COR-L47 (cell line): ENCODE measurements at places on chromosomes 5 and 9.

- no peak for DNase-seq
These were observed 1992.3 kb downstream of the MAT2B start for GRCh38 chr5:165497707-165498106.

DNA sequence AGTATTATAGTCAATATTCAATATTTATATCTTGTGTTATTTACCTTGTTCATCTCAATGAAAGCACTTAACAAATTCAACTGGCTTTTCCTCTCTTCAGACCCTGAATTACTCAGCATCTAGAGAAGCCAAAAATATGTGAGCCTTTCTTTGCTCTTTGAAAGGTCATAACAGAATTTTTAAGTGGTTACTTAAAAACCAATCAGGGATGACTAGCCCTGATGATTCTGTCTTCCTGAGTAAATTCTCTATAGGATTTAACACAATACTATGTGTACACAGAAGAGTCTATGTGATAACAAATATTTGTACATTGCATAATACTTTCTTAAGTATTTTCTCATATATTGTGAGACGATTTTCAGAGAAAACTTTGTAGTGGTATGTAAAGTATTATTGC, 546.3 kb downstream of the MAT2B start:
- DNase-seq, result no peak

GRCh38 chr9:16763946-16764345, 106.5 kb downstream of the BNC2 start:
- DNase-seq, result no peak

DNA sequence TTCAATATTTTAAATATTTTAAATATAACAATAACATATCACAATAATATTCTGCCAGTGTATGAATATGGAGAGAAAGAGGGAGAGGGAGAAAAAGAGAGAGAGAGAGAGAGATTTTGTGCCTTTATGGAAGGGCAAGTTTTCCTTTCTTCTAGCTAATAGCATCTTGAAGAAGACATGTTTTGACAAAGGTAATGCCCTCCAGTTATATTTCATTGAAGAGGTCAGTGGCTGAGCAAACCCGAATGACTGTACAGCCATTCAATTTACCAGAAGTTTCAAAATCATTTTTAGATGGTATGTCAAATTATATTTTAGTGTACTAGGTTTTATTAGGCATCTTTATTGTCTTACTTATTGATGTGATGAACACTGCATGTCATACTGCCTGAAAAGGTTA, 139.3 kb downstream of the EMB start:
- no peak for DNase-seq

GRCh38 chr5:56286015-56286884, 53.1 kb upstream of the ANKRD55 start:
- DNase-seq, result no peak

DNA sequence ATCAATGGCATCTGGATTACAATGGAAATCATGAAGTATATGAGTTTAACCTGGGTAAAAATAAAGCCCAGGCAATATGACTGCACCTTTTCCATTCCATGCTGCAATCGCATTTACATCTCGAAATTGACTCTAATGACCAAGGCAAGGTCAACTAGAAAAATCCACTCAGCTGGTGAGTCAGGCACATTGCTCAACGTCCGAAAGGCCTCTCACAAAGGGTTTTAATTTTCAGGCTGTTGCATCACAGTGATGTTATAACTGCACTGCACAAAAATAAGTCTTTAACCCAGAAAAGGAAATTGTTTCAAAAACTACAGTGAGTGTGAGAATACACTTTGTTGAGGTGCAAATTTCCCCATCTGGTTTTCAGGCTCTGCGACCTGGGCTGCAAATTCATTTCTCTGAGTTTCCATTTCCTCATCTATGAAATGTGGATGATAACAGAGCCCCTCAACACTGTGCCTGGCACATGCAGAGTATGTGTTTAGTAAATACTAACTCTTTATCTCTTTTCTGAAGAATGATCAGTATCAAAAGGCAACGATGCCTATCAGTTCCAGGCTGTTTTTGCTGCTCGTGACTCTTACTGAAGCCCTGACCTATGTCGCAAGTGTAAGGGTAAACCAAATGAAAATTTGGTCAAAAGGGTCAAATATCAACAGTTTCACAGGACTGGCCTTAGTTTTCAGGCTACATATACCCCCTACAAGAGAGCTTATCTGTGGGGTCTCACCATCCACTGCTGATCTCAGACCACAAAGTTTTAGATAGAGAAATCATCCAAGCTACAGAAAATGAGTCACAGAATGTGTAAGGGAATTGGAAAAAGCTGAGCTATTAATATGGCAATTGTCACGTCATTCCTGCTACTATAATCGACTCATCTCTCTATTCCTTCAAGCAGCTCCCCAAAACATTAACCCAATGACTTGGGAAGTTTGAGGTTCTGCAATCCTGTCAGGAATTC, 4.1 kb downstream of the NFIL3 start:
- no peak for DNase-seq

DNA sequence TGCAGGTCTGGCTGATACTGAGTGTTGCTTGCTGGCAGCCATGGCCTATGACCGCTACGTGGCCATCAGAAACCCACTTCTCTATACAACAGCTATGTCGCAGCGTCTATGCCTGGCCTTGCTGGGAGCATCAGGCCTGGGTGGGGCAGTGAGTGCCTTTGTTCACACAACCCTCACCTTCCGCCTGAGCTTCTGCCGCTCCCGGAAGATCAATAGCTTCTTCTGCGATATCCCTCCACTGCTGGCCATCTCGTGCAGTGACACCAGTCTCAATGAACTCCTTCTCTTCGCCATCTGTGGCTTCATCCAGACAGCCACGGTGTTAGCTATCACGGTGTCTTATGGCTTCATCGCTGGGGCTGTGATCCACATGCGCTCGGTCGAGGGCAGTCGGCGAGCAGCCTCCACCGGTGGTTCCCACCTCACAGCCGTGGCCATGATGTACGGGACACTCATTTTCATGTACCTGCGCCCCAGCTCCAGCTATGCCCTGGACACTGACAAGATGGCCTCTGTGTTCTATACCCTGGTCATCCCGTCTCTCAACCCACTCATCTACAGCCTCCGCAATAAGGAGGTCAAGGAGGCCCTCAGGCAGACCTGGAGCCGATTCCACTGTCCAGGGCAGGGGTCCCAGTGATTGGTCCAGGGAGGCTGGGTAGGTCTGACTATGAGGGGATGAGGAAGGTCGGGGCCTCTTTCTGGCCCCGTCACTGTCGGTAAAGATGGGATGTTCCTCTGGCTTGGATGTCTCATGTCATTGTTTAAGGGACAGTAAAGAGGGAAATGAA, 718 bp downstream of the OR5C1 start:
- no peak for DNase-seq

DNA sequence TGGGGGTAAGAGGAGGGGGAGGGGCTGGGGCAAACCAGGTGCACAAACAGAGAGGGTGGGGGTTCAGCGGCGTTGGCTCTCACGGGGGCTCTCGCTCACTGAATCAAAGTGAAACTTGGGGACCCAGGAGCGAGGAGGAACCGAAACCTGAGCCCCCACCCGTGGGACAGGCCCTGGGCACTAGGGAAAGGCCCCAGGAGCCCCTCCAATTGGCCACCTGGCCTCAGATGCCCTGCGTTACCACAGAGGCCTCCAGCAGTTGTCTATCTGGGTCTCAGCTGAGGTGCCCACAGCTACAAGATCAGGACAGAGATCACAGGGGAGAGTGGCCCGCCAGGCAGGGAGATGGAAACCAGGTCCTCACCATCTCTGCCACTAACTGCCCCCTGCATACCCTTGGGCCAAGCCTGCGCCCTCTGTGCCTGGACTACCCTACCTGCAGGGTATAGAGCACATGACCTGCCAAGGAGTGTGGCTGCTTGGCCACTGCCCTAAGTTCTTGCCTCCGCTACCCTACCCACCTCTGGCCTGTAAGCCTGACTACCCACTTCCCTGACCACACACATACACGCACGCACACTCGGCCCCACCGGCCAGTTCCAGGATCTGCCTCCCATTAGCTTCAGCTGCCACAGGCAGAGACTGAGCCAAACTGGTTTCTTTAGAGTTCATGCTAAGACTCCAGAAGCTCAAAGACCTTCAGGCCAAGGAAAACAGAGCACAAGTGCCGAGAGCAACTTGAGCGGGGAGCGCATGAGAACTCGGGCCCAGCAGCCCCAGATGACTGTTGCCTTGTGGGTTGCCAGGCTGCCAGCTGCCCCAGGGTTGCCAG, 39.9 kb downstream of the PAX5 start:
- DNase-seq, result no peak

DNA sequence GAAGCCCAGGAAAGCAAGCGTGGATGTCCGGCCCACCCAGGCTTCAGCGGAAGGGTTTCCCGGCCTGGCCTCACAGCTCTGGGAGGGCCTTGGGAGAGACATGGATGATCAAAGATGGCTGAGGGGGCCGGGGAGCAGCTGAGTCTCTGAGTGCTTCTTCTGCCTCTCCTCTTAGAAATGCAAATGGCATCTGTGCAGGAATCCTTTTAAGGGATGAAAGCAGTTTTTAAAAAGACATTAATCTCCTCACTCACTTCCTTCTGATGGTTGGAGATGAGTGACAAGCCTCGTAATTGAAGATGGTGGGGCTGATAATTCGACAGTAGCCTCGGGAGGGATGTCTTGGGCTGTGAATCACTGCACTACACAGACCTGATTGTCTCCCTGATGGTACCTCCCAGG, 24.3 kb upstream of the PITX1 start:
- no peak for DNase-seq

- DNase-seq, result no peak
These were observed 99.7 kb downstream of the SERINC5 start for GRCh38 chr5:80156156-80156555.

DNA sequence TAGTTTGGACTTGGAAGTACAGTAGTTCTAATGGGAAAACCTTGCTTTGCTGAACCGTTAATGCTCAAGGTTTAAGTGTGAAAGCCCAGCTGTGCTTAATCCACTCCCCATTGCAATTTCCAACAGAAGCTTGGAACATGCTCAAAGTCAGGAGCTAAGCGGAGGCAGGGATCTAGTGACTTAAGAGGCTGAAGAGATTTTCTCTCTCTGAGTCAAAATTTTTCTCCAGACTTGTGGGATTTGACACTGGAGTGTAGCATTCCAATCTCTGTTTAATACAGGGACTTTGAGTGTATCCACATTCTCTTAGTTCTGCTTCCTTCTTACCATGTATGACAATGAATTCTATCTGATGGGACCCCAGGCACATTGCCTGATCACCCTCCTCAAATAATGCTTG, 471.8 kb downstream of the KIF4B start:
- DNase-seq, result no peak

- DNase-seq, result no peak
These were observed 5.2 kb downstream of the BTNL9 start for GRCh38 chr5:181045316-181045715.

DNA sequence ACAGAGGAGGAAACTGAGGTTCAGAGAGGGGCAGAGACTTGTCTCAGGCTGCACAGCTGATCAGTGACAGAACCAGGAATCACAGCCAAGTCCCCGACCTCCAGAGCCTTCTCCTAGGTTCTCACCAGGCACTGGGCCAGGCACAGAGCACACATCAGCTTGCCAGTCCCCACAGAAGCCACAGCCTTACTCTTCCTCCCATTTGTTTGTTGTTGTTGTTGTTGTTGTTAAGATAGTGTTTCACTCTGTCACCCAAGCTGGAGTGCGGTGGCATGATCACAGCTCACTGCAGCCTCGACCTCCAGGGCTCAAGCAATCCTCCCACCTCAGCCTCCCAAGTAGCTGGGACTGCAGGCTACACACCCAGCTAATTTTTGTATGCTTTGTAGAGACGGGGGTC, 41.4 kb downstream of the NAIF1 start:
- DNase-seq, result no peak

DNA sequence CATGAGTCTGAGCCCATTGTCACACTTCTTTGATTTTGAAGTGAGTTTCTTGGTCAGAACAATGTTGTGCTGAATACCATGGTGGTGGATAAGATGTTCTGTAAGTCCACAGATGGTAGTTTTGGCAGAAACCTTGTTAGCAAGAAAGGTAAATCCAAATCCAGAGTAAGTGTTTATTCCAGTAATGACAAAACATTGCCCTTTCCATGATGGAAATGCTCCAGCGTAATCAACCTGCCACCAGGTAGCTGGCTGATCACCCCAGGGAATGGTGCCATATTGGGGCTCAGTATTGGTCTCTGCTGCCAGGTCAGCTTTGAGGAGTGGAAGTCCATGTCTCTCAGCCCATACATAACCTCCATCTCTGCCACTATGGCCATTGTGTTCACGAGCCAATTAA, 54.7 kb upstream of the DAPK1 start:
- no peak for DNase-seq

DNA sequence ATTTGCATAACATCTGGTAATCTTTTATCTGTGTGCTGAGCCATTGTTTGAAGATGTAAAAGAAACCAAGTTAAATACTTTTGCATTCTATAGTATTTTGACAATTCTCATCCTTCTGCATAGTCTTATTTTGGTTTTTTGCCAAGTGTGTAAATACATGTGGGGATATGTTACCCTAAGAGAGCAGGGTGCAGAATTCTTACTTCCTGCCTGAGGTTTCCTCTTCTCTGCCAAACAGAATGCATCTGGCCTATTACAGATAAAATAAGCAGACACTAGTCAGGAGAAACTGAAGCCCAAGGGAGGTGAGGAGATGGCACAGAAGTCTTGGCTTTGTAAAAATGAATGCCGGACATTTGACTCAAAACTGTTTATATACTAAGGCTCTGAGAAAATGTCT, 462.1 kb downstream of the TMEM38B start:
- DNase-seq, result no peak

DNA sequence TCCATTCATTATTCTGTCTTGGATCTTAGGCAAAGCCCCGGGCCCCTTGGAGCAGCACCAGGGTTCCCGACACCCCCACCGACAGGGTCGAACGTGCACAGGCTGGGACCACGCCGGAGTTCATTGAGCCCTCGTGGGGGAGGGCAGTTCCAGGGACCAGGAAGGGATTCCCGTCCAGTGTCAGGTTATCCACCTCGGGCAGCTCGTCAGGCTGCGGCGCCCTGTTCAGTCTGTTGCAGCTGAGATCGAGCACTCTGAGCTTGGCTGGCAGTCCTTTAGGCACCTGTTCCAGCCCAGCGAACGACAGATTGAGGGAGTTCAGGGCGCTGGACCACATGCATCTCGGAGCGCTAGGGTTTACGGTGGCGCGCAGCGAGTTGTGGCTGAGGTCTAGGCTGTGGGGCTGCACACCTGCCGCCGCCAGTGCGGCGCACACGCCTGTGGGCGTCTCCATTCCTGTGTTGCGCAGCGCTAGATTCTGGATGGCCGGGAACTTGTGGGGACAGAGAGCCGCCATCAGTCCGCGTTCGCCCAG, 1.1 kb downstream of the CD14 start:
- peak; percentile 15 for DNase-seq

- no peak for DNase-seq
These were observed 120.1 kb upstream of the LPCAT1 start for GRCh38 chr5:1643651-1644392.

- no peak for DNase-seq
These were observed 1398.3 kb upstream of the CDH6 start for GRCh38 chr5:29795096-29795652.

- no peak for DNase-seq
These were observed 1633.8 kb downstream of the MAT2B start for GRCh38 chr5:165139262-165139661.

DNA sequence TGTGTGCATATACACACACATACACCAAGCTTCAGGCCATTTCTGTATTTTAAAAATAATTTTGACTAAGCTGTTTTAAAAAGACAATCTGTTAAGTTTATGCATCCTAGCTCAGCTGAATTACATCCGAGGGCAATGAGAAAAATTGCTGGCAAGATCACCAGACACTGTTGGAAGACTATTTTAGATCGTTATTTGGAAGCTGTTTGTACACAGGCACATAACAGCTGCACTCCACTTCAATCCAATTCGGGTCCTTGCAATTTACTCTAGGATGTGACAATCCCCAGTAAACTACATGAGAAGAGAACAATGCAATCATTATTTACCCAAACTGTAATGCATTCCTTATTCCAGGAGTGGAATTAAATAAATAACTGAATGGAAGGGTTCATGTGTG, 79.3 kb upstream of the RASA1 start:
- no peak for DNase-seq
